Upper lobe of left lung (tissue), 6 donors: ENCODE measurements at places on chromosomes 6 and 20.

DNA sequence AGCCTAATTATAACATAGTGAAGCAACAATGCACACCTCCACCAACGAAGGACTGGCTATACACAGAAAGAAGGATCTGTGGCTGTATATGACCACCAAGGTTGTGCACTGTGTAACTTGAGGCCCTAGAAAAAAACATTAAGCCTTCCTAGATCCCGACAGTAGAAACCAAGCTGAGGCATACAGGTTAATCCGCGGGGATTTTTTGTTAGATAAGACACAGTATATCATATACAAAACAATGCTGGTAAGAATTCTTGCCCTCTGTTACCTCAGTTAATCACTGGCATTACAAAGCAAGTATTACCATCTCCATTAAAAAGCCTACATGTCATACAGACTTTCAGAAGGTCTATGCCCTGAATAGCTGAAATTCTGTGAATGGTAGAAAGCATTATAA is 228.8 kb downstream of the TBC1D32 start:
- no peak for DNase-seq

GRCh38 chr20:57612436-57612835 is 7.8 kb downstream of the ZBP1 start:
- no peak for DNase-seq

- no peak for DNase-seq
These were observed 11.0 kb downstream of the DSTN start for GRCh38 chr20:17580895-17581294.

DNA sequence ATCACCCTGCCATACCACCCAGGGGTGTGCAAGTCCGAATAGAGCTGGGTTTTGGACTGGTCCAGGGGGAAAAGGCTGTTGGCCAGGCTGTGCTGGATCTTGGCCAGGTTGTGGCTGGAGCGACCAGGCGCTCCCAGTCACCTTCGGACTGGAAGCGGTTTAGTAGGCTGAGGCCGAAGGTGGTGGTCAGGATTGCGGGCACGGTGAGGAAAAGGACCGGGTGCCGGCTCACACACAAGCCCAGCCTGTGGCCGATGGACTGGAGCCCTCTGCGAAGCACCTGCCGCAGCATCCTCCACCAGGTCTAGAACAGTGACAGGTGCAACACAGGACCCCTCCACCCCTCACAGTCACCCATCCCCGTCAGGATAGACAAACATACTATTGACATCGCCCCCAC is 590.6 kb upstream of the PTCHD4 start:
- no peak for DNase-seq

DNA sequence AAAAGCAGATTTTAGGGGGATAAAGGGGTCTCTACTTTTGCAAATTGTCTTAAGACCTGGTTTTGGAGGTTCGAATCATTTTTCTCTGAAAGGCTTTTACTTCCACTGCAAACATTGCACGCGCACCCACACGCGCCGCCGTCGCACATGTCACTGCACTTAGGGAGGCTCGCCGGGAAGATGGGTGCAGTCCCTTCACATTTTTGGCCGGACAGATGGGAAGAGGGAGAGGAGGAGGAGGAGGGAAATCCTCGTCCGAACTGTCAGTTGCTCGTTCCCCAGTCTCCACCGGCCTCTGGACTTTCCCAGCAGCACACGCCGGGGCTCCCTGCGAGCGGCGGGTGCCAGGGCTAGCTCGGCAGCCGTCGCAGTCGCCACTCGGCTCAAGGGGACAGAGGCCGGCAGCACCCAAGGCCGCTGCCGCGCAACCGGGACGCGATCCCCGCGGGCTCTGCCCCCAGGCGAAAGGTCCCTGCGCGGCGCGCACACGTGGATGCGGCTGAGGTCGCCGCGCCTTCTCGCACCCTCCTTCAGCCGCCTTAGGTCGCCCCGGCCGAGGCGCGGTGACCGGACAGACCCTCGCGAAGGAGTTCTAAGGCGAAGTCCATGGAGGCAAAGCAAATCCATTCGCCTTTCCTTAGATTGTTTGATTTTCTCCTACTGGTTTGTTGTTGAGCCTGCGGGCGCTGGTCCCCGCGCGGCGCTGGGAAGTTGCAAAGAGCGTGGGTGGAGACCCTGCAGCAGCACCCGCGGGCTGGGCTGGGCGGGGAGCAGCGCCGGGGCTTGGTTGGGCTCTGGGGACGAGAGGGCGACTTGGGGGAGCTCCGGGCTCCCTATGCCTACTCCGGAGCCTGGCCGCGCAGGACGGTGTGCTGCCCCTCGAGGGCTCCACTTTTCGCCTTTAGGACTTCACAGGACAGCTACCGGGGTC is 1.2 kb downstream of the MYB start:
- DNase-seq, result peak; percentile 36

- no peak for DNase-seq
These were observed 251.1 kb downstream of the PAX1 start for GRCh38 chr20:21956591-21956990.

- DNase-seq, result no peak
These were observed 109.3 kb upstream of the PROKR2 start for GRCh38 chr20:5426026-5426425.

DNA sequence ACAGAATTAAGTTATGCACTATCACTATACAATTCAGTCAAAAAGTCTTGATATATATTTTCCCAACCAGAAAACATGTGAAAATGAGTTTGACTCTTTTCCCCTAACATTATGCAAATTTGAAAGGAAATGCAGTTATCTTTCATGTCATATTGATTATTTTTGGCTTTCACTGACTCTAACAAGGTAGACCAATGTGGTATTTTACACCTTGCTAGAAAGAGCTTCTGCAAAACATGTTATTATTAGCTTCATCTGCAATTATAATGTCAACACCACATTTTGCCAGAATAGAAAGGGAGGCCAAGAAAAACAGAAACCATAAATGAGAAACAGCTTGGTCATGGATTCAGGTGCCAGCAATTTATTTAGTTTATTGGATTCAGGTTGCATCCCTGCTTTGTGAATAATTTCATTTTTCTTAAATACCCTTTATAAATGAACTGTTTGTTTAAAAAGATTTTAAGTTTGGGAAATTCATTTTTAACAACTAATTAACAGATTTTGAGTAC is 226.1 kb upstream of the GJE1 start:
- DNase-seq, result no peak

GRCh38 chr6:52976149-52976548 is 18.9 kb downstream of the GSTA4 start:
- DNase-seq, result no peak

DNA sequence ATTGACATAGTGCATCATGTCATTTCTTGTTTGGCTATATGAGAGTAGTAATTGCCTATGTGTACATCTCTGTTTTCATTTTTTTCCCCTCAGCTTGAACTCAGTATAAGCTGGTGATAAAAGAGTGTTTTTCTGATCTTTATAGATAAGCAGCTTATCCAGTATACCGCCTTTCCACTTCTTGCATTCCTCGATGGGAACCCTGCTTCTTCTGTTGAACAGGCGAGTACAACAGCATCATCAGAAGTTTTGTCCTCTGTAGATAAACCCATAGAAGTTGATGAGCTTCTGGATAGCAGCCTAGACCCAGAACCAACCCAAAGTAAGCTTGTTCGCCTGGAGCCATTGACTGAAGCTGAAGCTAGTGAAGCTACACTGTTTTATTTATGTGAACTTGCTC is 32.3 kb downstream of the HSF2 start:
- DNase-seq, result no peak

- peak; percentile 46 for DNase-seq
These were observed 315.9 kb downstream of the TFAP2A start for GRCh38 chr6:10098756-10099528.

- DNase-seq, result no peak
These were observed 52.3 kb downstream of the HBS1L start for GRCh38 chr6:135002229-135002844.

GRCh38 chr6:33407132-33407718 is 3.6 kb upstream of the PHF1 start:
- DNase-seq, result no peak

DNA sequence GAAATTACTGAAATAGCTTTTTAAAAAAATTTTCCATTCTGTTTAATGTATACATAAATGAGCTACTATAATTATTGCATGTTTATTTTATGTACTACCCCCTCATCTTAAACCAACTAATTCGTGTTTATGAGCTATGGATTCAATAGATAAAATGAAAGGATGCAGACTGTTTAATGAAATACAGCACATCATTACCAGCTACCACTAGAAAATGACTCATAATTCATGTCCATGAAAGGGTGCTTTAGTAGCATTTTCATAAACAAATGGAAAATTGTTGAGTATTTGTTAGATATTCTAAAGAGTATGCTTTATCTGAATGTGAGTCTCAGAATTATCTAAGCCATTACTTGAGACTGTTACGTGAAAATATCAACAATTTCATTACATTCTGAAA is 1590.1 kb downstream of the HACE1 start:
- DNase-seq, result no peak

DNA sequence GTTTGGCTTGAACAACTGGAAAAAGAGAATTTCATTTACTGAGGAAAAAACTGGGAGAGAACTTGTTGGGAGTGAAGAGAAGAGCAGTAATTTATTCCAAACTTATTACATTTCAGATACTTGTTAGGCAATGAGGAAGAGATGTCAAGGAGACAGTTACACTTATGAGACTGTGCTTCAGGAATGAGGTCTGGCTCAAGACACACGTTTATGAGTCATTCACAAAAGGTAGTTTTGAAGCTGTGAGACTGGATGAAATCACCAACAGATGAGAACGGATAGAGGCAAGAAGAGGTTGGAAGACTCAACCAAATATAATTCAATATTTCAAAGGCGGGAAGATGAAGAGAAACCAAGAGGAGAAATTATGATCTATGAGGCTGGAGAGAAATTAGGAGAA is 70.6 kb upstream of the DEFB112 start:
- no peak for DNase-seq

DNA sequence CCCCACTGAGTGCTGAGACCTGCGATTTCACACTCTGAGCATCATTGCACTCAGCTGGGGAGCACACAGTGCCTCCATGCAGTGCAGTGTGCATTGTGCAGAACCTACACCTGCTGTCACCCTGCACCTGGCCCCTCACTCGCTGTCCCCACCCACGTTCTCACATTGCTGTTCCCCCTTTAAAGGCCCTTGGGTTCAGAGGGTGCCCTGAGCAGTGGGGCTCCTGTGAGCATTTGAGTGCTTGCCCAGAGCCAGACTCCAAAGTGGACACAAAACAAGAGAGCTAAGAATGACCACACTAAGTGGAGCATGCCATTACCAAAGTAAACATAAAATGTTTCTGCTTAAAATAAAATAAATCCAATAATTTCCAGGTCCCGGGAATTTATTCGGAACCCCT is 131.0 kb upstream of the CST7 start:
- no peak for DNase-seq

GRCh38 chr20:50318710-50319109 is 128.1 kb downstream of the CEBPB start:
- DNase-seq, result no peak

DNA sequence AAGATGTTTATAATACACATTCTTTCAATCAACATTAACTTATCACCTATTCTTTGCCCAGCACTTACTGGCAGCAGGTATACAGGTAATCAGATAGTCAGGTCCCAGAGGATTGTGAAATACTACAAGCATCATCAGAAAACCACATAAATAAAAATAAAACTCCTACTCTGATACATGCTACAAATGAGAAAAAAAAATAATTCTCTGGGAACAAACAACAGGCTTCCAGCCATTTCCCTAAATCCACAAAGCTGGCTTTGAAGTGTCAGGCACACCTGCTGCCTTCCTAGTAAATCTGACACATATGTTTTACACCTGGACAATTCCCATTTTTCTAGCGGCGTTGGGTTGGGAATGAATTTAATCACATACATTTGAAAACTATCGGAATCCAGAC is 384.5 kb upstream of the CDH4 start:
- DNase-seq, result no peak

- no peak for DNase-seq
These were observed 2.6 kb upstream of the LIN28B start for GRCh38 chr6:104954190-104954797.

- no peak for DNase-seq
These were observed 963.3 kb upstream of the GJE1 start for GRCh38 chr6:141169419-141169818.

- no peak for DNase-seq
These were observed 3.4 kb upstream of the SRC start for GRCh38 chr20:37342231-37343177.

- DNase-seq, result no peak
These were observed 175.9 kb upstream of the SCGN start for GRCh38 chr6:25476126-25476525.

GRCh38 chr6:123638865-123639264 is 2.1 kb upstream of the TRDN start:
- no peak for DNase-seq

DNA sequence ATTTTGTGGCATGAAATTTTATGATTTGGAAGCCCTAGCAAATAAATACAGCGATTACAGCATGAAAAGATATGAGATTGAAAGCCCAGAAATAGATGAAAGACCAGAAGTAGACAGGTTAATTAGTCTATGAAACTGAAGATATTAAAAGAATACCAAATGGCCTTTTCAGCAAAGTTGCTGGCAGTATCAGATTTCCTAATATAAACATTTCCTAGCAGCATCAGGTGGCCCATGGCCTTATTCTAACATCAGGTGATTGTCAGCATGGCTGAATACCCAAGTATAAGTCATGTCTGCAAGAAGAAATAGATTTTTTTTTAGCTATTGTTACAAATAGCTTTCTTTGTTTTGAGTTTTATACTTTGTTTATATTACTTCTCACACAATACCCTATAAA is 93.2 kb downstream of the CLVS2 start:
- DNase-seq, result no peak

GRCh38 chr20:36984257-36984638 is 32.7 kb upstream of the SAMHD1 start:
- DNase-seq, result no peak

GRCh38 chr6:33029328-33030184 is 20.2 kb upstream of the HLA-DOA start:
- DNase-seq, result no peak

- peak; percentile 83 for DNase-seq
These were observed 11.6 kb downstream of the RBCK1 start for GRCh38 chr20:419556-420165.

DNA sequence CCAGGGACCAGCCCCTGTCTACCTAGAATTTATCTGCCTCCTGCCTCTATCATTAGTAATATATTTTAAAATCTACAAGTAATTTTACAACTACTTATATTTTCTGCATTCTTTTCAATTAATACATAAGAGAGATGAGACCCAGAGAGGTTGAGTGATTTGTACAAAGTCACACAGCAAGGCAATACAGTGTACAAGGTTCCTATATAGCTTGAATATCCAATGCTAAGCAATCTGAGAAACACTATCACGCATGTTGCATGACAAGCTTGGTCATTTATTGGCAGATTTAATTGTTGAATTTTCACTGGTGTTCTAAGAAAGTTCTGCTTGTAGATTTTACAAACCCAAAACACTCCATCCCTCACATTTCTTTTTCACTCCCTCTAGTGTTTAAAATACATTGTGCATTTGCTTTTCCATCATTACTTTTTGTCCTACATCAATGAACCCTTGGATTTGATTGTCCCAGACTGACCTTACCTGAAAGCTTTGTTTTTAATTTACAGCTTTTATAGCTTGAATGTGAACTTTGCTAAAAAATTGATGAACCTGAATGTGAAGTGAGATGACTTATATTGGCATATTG is 520.9 kb upstream of the CITED2 start:
- no peak for DNase-seq

DNA sequence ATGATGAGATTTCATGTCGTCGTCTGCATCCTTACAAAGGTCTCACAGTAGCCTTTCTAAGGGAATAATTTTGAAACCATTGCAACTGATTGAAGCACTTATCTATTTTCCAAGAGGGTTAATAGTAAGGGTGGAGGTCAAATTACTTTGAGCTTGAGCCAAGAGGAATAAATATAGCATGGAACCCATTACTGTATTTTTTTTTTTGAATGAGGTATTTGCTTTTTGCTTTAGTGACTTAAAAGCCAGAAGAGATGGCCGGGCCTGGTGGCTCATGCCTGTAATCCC is 78.3 kb downstream of the SCAND1 start:
- no peak for DNase-seq
